ENCODE measurements at places on chromosomes 16 and 17.
A peak's percentile ranks its signal among the peaks of the same experiment; 100 is the strongest.

DNA sequence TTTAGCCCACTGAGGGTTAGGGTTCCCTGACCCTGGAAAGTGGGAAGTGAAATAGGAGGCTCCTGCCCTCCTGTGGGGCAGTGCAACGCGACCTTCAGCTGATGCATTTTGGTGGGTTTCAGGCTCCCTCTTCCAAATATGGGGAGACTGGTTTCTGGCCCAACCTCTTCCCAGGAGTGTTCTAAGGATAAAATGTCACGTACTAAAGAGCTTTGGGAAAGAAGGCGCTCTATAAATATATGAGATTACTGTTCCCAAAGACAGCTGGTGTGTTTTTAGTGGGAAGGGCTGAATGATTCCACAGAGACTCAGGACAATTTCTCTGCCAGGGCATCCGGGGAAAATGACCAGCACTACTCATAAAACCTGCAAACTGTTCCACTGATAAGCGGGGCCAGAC, 9.8 kb downstream of the SLC35B1 start:
- no peak for DNase-seq

DNA sequence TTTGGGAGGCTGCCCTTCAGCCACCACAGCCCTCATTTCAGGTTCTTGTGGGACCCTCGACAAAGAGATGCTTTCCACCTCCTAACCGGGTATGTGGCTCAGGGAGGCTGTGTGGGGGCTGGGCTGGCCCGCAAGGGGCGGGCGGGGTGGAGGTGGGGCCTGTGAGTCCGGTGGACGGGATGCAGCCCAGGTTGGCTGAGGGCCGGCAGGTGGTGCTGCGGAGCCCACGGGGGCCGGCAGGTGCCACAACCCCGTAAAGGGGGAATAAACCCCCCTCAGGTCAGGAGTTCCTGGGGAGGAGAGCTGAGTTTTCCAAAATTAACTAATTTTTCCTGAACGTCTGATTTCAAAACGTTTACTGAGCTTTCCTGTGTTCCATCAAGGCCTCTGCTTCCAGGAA, 4.9 kb upstream of the CIAO3 start:
- DNase-seq = no peak

DNA sequence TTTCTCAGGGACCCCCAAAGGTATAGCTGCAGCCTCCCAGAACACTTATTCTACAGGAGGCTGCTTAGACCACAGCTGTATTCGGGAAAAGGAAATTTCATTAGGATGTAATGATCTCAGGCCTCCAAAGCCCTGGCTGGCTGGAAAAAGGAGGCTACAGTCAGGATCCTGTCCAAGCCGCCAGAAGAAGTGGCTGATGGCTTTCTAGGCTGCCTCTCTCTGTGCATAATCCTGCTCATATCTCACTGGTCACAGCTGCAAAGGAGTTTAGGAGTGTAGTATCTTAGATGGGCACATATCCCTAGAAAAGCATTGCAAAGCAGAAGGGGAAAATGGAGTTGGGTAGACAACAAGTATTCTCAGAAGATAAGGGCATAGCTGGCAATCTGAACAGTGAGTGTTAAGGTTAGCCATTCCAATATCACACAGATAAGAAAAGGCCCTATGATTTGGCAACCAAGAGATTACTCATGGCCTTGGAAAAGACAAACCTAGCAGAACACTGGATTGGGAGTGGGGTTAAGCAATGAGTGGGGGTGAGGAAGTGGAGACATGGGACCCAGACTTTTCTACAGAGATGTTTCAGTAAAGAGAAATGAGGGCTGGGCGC, 26.0 kb upstream of the PRKCA start:
- no peak for DNase-seq

- no peak for DNase-seq
Observed at GRCh38 chr16:23856251-23856709, 20.5 kb downstream of the PRKCB start.

DNA sequence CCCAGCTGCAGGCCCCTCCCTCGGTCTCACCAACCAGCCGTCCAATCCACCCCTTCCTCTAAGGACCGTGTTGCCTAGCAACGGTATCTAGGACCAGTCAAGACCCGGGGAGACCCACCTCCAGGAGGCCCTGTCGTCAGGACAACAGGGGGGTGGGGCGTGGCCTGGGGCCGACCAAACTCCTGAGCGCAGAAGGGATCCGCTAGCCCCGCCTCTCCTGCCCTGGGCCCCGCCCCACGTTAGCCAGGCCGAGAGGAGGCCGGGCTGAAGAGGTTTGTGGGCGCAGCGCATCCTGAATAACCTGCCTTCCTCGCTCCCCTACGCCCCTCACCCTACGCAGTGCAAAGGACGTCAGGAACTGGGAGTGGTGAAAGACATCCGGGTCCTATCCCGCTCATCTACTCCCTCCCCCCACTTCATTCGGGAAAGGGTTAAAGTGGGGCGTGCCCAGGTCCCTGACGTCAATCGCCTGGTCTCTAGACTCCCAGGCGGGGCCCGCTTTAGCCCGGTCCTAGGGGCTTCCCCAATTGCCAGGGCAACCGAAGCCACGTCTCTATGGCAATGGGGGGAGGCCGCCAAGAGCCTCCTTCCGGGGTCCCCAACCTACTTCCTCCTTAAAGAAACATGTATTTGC, 14.7 kb downstream of the DLG4 start:
- DNase-seq = no peak

- DNase-seq = no peak
Observed at GRCh38 chr17:39231591-39232551, 6.1 kb upstream of the STAC2 start.

DNA sequence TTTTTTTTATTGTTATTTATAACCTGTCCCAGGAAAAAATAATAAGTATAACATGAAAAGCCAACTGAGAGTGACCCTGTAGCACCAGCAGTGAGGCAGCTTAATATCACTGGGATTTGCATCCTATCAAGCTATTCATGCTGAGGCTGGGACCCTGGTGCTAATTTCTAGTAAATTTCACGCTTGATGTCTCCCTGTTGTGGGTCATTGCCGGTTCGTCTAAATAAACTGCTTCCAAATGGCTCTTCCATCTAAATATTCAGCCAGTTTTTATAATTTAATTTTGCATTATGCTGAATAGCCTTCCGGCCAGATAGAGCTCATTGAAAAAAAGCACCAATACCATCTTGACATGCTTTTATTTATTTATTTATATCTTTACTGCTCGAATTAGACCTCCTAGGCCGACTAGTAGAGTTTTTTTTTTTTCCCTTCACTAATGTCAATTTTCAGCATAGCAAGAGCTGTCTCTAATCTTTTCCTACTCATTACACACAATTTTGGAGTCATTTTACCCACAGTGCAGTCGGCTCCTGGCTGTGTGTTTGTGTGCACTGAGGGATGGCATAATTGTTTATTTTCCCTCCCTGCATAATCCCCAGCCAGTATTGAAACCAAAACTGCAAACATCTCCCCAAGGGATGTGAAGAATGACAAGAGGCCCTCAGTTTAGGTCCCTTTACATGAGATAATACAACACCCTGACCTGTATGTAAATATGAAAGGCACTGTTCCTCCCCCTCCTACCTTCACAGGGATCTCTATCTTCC, 168.8 kb downstream of the AATF start:
- no peak for DNase-seq

DNA sequence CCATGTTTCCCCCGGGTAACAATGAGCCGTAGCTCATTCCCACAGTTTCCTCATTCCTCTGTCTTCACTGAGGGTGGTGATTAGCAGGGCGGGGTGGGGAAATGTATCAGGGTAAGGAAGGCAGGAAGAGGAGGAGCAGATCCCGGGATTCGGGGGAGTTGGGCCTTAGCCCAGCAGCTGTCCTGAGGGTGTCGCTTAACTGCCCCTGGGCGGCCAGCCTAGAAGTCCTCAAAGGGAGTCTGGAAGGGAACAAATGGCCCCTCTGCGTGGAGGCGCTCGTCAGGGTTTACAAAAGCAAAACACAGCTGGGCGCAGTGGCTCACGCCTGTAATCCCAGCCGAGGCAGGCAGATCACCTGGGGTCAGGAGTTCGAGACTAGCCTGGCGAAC, 14.3 kb downstream of the MLYCD start:
- no peak for DNase-seq

- no peak for DNase-seq
Observed at GRCh38 chr17:77830816-77831473, 127.6 kb upstream of the TNRC6C start.

DNA sequence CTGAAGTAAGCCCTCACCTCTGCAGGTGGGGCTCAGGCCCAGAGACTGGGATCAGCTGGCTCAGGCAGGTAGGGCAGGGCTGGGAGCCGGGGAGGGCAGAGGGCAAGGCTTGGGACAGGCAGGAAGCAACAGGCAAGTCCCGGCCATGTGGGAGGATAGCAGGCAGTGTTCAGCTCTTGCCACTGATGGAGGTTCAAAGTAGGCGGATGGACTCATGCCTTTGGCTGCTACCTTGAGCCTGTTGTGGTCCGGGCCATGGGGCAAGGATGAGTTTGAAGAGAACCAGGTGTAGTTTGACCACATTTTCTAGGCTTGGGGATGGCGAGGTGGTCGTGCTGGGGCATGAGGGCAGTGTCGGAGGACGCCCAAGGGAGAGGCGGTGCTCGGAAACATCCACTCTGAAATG, 2.7 kb downstream of the PRCD start:
- DNase-seq = no peak

DNA sequence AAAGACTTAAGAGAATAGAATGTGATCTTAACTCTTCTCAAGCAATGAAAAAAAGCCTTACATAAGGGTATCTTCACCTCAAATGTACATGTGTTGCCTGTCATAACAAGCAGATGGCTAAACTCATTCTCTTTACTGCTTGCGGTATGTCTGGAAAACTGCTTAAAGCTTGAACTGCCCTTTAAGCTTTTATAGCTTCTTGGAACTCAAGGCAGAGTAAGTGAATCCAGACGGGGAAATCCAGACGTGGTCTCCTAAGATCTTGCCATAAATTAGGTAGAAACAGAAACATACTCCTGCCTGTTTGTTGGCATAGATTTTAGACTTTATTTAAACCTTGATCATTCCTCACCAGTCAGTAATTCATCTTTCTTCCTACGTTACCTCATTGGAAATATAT, 19.6 kb downstream of the CLUAP1 start:
- DNase-seq = peak; percentile 92

- DNase-seq = no peak
Observed at GRCh38 chr16:78461496-78462287, 362.2 kb downstream of the WWOX start.

DNA sequence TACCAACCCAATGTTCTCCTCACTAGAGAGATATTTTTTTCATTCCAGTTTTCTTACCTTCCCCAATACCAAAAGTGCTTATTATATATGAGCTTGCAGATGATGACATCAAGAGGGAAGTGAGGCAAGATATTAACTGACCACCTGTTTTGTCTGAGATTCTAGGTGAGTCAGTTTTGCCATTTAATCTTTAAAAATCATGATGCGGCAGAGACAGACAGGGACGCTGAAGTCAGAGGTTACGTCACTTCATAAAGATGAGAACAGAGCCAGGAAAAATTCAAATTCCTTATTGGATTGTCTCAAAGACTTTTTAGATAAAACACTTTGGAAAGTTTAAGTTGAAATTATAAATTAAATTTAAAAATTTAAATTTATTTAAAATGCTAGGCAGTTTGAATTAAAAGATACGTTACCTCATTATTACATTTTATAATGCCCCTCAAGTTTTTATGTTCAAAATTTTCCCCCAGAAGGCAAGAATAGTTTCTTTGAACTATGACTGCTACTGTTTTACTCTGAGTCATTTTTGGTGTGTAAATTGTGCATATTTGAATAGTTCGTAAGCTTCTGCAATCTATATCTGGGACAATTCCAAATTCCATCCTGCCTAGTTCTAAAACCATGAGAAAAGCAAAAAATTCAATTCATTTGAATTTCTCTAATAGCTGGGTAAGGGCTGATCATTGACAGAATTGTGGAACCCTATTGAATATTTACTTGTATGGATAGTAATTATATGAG, 839.6 kb upstream of the GOT2 start:
- DNase-seq = peak; percentile 58

DNA sequence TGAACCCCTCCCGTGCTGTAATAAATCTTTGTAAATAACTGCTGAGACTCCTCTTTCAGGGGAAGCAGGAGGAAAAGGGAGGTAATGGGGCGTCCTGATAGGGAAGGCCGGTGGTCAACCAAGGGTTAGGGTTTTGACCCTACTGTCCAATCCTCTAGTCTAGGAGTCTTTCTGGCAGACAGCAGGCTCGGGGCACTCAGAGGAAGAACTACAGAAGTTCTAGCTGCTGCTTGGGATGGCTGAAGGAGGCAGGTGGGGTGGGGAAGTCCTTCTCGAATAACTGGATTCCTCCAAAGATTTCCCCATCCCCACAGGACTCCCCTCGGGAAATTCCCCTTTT, 387 bp upstream of the STARD3 start:
- no peak for DNase-seq

GRCh38 chr17:78359321-78359996, 418 bp downstream of the SOCS3 start:
- no peak for DNase-seq

- DNase-seq = no peak
Observed at GRCh38 chr16:46702030-46702429, 12.6 kb downstream of the ORC6 start.

- no peak for DNase-seq
Observed at GRCh38 chr17:62656446-62656845, 29.0 kb downstream of the MRC2 start.

- no peak for DNase-seq
Observed at GRCh38 chr16:31134625-31135534, 647 bp downstream of the PRSS8 start.

- DNase-seq = no peak
Observed at GRCh38 chr17:2957631-2958286, 105.6 kb downstream of the OR1D5 start.

DNA sequence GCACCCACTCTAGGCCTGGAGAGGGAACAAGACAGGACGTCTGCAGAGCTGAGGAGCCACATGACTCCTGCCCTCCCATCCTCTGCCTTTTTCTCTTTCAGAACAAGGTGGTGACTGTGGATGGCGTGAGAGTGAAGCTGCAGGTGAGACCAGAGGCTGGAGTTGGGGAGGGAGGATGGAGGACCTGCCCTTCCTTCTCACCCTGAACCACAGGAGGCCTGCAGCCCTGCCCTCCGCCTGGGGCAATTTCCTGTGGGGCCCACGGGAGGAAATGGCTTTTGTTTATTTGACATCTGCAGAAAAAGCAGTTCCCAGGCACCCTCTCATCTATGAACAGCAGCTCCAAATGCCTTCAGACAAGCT, 5.1 kb downstream of the RAB37 start:
- no peak for DNase-seq

DNA sequence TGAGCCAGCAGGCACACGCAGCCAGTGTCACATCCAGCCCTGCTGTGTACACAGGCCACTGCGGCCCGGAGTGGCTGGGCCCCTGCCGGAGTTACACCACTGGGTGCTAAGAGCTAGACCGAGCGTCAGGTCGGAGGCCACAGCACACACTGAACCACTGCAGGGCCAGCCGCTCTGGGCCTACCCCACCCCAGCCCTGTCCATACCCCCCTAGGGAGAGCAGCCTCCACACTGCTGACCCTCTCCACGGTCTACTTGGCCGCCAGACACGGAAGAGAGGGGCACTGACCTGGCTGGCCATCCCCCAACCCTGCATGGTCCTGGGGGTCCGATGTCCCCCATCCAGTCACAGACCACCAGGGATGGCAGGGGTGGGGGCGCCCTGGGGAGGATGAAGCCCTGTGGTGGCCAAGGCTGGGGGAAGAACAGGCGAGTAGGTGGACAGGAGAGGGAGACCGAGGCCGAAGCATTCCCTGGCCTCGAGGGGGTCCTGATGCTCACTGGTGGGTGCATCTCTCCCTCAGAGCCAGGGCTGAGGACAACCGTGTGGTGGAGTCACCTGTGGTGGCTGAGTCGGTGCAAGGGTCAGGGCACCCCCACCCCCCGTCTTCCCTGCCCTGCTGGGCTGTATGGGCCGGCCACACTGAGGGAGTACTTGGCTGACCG, 34.9 kb upstream of the ZC3H18 start:
- DNase-seq = no peak

GRCh38 chr17:3929181-3929580, 12.9 kb upstream of the P2RX1 start:
- no peak for DNase-seq

- no peak for DNase-seq
Observed at GRCh38 chr16:28011971-28012445, 51.5 kb downstream of the GSG1L start.

All from AG04449 (cell line).